ENCODE measurements at places on chromosomes 5 and 9. TPM values are rescaled to one million over a fixed set of nuclear protein-coding genes. Genes with fewer than 3 reads are reported as not detected.

- no peak for DNase-seq
These were observed 7.8 kb upstream of the GADD45G start for GRCh38 chr9:89596937-89597555.

DNA sequence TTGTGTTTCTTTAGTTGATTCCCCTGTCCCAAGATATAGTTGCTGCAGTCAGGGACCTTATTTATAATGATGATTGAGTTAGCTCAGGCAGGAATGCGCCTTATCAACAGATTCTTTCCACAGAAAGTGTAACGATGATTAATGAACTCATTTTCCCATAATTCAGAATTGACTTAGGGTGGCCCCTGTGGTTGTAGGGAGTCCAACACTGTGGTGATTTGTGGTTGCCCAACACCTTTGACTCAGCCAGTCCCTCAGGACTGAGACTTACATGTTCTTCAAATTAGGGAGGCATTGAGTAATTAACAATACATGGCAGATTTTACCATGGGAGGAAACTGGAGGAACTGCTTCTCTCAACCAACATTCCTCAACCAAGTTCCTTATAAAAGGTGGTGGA is 221.9 kb downstream of the GABRG2 start:
- DNase-seq = no peak

DNA sequence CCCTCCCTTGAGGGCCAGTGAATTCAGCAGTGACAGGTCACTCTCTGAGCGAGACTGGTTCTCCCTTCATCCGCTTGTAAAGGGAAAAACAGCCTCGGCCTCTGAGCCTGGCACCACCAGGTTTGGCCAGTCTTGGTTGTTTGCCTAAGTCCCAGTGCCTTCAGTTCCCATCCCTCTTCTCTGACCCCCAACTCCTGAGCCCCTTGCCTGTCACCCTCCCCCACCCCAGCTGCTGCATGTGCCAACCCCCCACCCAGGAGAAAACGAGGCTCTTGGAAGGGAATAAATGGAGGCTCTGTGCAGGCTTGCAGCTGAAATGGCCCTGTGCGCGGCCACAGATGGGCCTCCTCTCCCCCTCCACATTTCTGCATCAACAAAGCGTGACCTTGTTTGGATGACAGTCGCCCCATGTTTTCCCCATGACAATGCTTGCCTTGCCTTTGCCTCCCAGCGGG is 3.1 kb downstream of the URM1 start:
- no peak for DNase-seq

DNA sequence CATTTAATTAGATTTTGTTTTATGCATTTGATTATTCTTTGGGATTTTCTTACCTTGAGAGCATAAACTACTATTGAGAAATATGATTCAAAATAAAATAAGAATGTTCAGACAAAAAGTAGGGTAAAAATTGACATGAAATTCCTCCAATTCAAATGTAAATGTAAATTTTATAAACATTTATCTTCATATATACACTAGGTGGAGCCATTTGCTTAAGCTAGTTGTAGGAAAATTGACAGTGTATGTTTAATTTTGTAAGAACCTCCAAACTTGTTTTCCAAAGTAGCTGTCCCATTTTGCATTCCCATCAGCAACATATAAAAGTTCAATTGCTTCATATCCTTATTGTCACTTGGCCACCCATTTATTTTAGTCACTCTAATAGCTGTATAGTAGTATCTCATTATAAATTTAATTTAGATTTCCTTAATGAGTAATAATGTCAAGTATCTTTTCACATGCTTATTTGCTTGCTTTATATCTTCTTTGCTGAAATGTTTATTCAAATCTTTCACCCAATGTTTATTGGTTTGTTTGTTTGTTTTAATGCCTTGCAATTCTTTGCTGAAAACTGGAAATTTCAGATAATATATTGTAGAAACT is 37.6 kb upstream of the SLCO6A1 start:
- DNase-seq = no peak

DNA sequence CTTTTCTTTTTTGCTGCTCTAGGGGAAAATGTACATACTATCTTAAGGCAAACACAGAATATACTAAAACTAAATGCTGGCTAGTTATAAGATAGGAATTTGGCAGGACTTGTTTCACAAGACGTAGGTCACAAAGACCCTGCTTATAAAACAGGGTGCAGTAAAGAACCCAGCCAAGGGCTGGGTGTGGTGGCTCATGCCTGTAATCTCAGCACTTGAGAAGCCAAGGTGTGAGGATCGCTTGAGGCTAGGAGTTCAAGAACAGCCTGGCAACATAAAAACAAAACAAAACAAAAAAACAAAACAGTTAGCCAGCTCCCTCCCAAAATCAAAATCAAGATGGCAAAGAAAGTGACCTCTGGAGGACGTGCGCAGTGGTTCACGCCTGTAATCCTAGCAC is 49.5 kb upstream of the DENND4C start:
- no peak for DNase-seq

DNA sequence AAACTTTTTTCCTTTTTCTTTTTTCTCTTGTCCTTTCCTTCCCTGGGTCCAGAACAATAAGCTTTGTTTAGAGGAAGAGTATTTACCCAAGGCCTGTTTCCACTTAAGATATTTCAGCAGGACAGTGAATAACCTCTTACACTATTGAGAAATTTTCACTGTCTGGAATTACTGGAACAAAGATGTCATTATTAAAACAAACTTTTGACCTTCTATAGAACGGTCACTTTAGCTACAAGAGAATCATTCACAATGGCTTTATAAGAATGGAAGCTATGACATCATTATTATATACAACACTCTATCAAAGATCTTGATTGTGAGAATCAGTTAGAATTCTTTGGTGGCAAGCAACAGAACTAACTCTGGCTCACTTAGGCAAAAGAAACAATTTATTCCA is 22.0 kb upstream of the ARHGAP26 start:
- no peak for DNase-seq

DNA sequence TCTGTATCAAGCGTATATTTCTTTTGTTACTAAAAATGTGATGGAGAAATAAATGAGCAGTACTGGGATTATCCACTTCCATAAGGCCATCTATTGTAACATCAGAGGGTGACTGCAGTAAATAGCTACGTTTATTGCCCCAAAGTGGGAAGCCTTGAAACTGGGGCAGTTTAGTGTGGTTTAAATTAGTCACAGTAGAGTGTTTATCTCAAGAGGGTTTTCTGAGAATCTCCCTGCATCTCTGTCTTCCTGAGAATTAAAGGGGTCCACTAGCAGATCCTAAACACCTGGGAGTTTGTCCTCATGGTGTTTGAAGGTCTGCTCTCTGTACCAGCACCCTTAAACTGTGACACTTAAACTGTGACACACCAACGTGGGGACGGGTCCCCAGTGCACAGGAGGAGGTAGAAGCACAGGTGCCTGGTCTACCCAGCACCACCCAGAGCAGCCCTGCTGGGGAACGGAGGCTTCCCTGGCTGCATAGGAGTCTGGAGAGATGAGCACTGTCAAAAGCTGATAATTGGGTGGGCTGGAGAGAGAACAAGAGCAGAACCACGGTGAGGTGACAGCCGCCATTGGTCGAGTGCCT is 25.2 kb downstream of the PRRC2B start:
- DNase-seq = no peak

DNA sequence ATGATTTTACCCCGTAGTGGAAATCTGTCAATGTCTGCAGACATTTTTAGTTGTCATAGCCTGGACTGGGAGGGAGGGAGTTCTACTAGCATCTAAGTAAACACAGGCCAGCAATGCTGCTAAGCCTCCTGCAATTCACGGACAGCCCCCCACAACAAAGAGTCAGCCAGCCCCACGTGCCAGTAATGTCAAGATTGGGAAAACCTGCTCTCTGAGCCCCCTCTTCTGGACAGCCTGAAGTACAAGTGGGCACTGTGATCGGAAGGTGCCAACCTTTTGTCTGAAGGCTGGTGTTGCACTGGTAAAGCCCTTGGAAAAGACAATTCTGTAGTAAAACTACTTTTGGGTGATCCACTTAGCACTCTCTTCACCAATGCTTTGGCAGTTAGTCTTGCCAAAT is 154.5 kb downstream of the TARS1 start:
- DNase-seq = no peak

- DNase-seq = no peak
These were observed 477.1 kb upstream of the SMC2 start for GRCh38 chr9:103617046-103617445.

GRCh38 chr5:64775291-64775690 is 6.6 kb downstream of the CWC27 start:
- DNase-seq = no peak

GRCh38 chr9:117672369-117672768 is 31.8 kb upstream of the TLR4 start:
- no peak for DNase-seq

GRCh38 chr9:82363198-82363597 is 374.6 kb downstream of the SPATA31D1 start:
- no peak for DNase-seq

DNA sequence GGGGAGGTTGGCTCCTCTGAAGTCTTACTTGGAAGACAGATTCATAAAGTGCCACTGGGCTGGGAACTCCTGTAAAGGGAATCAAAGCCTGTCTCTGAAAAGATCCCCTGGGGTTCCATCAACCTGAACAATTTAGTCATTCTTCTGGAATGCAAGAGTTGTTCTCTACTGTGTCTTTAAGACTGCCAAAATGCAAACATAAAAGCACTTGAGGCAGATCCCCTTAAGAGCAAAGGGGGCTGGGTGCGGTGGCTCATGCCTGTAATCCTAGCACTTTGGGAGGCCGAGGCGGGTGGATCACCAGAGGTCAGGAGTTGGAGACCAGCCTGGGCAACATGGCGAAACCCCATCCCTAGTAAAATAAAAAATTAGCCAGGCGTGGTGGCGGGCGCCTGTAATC is 16.7 kb downstream of the CDKN2AIPNL start:
- no peak for DNase-seq

DNA sequence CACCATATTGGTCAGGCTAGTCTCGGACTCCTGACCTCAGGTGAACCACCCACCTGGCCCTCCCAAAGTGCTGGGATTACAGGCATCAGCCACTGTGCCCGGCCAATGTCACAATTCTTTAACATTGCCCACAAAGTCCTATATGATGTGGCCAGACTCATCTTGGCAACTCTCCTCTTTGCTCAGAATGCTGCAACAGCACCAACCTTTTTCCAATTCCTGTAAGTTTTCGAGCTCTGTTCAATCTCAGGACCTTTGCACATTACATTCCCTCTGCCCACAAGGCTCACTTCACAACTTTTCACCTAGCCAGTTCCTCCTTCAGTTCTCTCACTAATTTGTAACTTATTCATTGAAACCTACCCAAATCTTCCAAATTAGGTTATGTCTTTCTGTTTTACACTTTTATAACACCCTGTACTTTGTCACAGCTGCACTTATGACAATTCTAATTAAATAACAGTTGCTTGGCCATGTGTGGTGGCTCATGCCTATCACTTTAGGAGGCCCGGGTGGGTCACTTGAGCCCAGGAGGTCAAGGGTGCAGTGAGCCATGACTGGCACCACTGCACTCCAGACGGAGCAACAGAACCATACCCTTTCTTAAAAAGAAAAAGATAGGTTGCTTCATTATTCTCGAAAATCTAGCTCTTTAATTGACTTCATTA is 30.9 kb upstream of the GLDC start:
- no peak for DNase-seq

- DNase-seq = no peak
These were observed 143.3 kb downstream of the CDC42SE2 start for GRCh38 chr5:131406975-131407638.

GRCh38 chr9:2022560-2022959 is 7.4 kb downstream of the SMARCA2 start:
- no peak for DNase-seq

- no peak for DNase-seq
These were observed 456.0 kb downstream of the BNC2 start for GRCh38 chr9:16414451-16414850.

GRCh38 chr5:95848701-95849100 is 26.2 kb upstream of the GLRX start:
- no peak for DNase-seq

DNA sequence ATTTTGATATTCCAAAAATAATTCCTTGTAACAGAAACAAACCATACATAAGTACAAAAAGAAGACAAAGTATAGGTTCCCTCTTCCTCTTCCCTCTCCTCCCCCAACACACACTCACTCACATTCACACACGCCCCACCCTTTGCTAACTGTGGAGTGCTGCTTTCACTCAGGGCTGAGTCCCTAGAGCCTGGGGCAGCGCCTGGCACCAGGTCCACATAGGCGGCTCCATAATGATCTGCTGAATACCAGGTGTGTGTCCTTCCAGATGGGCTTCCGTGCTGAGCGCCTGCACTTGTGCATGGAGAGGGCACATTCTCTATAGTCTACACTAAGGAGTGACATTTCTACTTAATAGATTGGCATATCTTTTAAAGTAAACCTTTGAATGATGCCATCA is 3.7 kb downstream of the SEMA4D start:
- no peak for DNase-seq

DNA sequence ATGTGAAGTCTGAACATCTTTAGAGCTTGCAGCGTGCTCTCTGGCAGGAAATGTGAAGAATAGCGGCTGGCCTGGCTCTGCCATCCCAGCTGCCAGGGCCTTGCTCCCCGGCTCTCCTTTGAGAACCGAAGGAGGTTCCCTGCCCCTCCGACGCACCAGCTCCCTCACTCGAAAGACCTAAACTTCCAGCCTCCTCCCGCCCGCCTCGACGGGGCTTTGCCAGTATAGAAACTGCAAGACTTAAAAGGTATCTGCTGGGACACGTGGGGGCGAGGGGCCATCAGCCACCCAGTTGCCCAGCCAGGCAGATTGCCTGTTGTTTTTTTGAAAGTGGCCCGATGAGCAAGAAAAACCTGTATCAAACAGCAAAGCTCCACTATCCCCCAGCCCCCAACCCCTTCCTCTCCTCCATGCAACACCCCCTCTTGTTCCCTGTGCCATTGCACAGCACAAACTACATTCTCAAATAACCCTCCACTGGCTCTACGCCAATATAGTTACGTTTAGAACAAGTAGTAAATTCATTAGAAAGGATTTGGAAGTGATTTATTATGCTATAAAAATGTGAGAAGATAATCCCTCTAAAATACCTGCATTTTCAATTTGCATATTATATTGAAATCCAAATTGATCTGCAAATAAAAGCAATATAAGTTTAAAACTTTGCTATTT is 331.9 kb downstream of the MED10 start:
- no peak for DNase-seq

GRCh38 chr9:98520221-98520960 is 188.3 kb downstream of the GABBR2 start:
- no peak for DNase-seq

DNA sequence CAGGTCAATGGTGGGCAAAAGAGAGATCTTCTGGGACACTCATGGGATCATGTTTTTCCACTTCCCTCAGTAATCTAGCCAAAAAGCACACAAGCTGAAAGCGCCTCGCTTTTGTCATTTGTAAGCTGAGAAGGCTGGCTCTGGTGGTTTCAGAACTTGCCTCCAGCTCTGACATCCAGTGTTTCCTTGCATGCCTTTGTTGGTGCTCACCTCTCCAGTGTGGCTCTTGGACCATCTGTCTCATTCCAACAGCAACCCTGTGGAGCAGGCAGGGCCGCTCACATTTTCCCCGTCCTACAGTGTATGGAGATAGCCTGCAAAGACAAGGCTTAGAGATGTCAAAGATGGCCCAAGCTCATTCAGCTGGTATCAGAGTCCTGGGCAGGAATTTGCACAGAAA is 160.8 kb upstream of the KLF4 start:
- DNase-seq = no peak

- no peak for DNase-seq
These were observed 194.7 kb downstream of the SPATA31D1 start for GRCh38 chr9:82183181-82183860.

Gene PPP3R2
- total RNA-seq = not detected

Gene FCN1
- 5.7 TPM for total RNA-seq

Gene MAN1B1
- 20.4 TPM for total RNA-seq

Gene ANKRD34B
- total RNA-seq = not detected

Gene FOXI1
- not detected for total RNA-seq

Gene MYO10
- total RNA-seq = 4.8 TPM

Gene CYLC2
- total RNA-seq = not detected

Gene PDZD2
- total RNA-seq = 59.4 TPM

Gene FBP2
- 0.54 TPM for total RNA-seq
